ENCODE measurements at places on chromosomes 4 and X.

DNA sequence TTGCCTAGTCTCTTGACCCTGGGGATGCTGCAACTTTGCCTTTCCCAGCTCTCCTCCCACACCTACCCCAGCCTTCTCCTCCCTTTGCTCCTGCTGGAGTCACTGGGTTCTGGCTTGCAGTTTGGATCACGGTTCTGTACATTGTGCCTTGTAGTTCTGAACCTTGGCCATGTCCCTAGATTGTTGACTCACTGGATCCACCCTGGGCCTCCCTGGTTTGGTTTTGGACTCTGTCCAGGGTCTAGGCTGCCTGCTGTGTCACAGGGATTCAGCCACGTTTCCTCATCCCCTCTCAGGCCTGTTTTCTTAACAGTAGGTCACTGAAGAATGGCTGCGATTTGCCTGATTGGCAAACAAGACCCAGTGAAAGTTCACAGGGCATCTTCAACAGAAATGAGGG, 11.5 kb upstream of the GABRE start:
- no peak for DNase-seq

DNA sequence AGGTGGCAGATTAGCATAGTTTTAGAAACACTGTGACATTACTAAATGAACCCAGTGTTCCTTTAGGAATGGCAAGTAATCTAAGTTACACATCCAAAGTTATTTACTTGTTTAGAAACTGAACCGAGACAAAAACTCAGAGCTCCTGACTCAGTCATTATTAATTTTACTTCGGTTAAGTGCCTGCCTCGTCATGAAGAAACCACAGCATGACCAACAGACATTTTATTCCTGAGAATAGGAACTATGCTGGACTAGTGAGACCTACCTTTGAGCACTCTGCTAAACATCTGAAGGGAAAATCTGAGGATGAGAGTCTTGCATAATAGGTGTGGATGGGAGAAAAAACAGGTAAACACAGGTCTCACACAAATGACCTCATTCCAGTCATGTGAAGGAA, 2.5 kb downstream of the BEX1 start:
- DNase-seq = no peak

GRCh38 chr4:16133406-16133805, 49.6 kb upstream of the PROM1 start:
- no peak for DNase-seq

- no peak for DNase-seq
Observed at GRCh38 chrX:135185795-135186443, 14.7 kb upstream of the CT55 start.

DNA sequence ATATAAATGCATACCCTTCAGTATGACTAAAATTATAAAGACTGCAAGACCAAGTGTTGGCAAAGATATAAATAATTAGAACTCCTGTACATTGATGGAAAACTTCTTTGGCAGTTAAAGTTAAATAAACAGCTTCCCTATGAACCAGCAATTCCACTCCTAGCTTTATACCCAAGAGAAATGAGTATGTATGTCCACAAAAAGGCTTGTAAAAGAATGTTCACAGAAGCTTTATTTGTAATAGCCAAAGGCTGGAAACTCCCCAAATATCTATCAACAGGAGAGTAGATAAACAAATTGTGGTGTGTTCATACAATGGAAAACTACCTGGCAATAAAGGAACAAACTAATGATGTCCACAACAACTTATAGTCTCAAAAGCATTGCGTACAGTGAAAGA, 184.8 kb downstream of the AMELX start:
- no peak for DNase-seq

DNA sequence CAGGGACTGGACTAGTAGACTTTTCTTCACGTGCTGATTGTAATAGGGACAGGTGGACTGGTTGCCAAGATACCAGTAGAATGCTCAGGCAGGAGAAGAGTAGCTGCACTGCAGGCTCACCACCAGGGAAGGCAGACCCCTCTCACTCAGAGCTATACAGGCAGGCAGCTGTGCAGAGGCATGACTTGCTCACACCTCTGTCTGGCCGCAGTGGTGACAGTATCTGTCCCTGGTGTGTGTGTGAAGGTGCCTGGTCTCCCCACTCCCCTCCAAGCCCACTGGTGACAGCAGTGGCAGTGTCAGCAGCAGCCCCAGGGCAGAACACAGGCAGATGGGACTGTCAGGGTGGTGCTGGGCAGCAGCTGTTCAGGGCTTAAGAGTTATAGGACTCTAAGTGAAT, 140.7 kb downstream of the RPS6KA6 start:
- no peak for DNase-seq

- DNase-seq = no peak
Observed at GRCh38 chr4:160818571-160818970, 1345.2 kb downstream of the FSTL5 start.

DNA sequence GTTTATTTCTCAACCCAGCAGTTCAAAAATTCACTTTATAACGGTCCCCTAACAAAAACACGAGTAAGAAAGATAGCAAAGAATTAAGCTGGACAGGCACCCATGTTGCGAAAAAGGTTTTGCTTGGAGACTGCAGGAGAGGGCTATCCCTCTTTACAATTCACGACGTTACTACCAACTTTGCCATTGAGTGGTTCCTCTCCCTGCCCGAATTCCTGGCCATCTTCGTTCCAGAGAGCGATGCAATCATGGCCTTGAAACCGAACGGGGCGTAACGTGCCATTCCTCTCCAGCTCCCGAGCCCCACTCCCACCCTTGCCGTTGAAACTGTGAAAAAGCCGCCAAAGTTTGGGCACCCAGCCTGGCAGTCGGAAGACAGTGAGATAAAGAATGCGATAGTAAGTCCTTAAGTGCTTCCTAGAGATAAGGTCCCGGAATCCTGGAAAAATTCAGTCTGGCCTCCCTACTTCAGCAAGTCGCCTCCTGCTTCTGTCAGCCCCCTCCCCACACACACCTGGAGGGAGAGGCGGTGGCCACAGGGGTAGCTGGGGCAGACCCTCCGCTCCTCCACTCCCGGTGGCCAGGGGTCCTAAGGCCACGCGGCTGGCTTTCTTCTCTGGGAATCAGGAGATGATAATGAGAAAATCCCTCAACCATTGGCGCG, 65.2 kb downstream of the FBXO8 start:
- no peak for DNase-seq

DNA sequence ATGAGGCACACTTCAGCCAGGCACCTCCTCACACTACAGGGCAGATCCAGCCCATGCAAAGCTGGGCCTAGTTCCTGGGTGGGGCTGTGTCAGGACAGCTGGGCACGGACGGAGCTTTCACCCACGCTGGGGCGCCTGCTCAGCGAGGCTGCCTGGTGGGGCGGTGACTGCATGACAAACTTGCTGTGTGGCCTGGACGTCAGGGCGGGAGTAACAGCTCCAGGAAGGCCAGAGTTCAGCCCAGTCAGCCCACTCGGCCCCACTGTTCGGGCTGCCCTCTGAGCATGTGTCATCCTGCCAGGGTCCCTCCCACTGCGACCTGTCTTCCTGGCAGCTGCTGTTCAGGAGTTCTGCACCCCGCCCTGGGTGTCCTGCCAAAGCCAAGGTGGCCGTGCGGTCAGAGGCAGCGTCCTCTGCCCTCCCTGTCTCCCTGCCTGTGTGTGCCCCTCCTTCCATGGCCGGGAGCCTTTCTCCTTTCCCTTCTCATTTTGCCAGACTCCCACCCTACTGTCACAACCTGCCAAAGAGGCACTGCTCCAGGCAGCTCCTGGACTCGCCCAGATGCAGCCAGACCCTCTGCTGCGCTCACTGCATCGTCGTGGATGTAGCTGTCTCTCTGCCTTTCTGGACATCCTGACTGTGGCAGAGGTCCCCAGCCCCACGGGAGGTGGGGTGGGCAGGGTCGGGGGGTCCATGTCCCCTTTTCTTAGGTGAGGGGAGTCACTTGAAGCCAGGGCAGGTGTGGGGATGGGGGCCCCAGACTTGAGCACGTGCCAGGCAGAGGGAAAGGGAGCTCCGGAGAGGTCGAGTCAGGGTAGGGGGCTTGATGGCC, 33.0 kb upstream of the KIAA0232 start:
- no peak for DNase-seq

DNA sequence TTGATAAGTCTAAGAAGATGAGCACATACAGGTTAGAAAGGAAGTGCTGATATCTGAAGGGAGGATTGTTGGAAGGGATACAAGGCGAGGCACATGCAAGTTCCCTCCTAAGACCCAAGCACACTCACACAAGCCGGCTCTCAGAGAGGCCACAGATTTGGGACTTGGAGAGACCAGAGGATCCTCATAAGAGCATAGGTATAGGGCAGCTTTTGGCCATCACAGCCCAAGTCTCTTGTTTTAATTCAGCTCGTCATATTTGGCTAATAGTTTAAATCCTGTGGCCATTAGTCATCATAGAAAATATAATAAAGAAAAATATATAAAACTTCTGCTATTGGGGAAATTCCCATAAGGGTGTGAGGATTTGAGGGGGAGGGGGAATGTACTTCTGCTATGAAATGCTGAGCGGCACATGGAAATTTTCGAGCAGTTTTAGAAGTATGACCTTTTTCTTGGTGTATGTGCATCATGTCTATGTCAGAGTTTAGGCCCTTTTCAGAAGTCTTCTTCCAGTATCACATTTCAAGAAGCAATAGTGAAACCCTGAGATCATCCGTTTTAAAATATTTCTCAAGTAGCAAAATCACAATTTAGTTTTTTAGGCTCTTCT, 97.7 kb downstream of the NFKB1 start:
- DNase-seq = no peak

- peak; percentile 0 for DNase-seq
Observed at GRCh38 chr4:163166041-163166579, 580 bp downstream of the NAF1 start.

- no peak for DNase-seq
Observed at GRCh38 chrX:136204571-136204970, 46.6 kb downstream of the MAP7D3 start.

DNA sequence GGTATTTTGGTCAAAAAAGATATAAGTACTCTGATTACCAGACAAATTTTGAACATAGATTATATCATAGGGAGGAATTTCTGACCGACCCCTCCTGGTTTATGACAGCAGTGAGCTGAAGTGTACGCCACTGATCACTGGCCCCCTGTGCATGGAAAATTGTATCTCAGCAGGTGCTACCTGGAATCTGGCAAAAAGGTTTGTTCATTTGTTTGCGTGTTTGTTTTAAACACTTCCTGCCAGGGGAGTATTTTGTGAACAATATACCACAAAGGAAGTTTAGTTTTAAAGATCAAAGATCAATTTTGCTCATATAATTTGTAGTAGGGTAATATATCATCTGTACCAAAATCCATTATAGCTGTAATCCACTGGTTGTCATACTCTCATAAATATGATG, 219.7 kb upstream of the TENM3 start:
- no peak for DNase-seq

DNA sequence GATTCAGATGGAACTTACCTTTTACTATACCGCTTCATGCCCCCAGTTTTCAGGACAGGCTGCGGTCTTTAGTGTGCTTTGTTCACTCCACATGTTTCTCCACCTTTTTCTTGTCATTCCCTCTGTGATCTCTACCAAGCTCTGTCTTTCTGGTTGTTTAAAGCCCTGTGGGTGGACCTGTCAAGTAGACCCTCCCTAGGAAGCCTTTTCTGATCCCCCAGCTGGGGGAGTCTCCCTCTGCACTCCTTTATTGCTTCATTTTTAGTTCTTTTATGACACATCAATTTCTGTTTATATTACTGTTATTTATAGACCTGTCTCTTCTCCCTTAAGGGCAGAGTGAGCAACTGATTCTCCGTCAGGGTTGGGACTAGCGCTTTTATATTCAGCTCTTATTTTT, 150.2 kb downstream of the C4orf33 start:
- no peak for DNase-seq

GRCh38 chrX:24097741-24098260, 43.0 kb downstream of the EIF2S3 start:
- DNase-seq = no peak

- no peak for DNase-seq
Observed at GRCh38 chrX:150752124-150752523, 58.9 kb downstream of the MTMR1 start.

DNA sequence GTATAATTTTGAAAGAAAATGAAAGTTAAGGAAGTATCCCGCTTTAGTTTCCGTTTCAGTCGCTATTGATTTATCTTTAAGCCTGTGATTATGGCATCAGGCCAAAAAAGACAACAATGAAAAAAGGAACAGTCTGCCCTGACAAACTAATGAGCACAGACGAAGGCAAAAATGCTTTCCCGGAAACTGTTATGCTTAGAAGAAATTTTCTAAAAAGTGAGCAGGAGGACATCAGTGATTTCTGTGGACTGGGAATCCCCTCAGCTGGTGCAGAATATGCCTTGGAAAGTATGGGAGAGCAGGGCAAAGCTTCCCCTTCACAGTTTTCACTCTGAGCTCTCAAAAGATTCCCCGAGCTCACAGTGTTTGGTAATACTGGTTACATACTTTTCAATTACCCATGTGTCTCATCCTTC, 5.1 kb upstream of the CXCL10 start:
- no peak for DNase-seq

DNA sequence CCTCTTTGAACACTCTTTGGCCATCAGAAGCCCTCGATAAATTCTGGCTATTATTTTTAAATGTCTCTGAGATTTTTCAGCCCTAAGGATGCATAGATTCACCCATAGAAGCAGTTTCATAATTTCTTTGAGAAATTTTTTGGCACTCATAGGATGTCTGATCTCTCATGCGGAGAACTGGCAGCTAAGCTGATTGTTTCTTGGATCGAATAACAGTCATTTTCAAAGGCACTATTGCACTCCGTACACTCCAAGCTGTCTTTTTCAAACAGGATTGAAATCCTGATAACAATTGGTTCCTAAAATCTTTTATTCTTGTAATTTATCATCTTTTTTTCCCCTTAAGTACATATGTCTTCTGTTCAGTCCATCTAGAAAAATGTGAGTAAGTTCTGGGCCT, 411.9 kb downstream of the SPOCK3 start:
- DNase-seq = no peak

GRCh38 chr4:155707251-155707650, 40.6 kb downstream of the GUCY1A1 start:
- no peak for DNase-seq

DNA sequence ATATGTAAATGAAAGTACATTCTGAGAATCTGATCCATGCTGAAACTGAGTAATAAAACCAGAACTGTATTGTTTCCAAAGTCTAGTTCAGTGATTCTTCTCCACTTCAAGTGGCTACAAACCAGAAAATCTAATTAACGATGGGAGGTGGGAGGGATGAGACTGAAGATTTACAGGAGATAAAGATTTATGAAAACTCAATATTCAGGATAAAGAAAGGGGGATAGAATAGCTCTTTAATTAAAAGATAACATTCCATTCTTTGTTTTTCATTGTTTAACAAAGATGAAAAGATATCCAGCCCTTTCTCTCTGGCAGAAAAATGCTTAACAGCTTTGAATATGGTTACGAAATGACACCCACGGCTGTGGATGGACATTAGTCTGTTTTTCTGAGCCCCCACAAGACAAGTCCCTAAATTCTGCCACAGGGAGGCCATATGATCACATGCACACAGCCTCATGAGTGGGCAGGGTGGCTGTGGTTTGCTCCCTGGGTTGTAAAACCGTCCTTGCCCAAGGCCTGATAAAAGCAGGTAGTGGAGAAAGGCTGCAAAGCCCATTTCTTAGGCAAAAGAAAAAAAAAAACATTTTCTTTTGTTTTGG, 36.4 kb downstream of the TMEM150C start:
- DNase-seq = no peak

- DNase-seq = no peak
Observed at GRCh38 chr4:145935253-145936141, 3.1 kb downstream of the ZNF827 start.

- no peak for DNase-seq
Observed at GRCh38 chr4:75229806-75230570, 284.2 kb downstream of the RCHY1 start.

- no peak for DNase-seq
Observed at GRCh38 chrX:1524874-1525582, 12.0 kb downstream of the P2RY8 start.

GRCh38 chr4:176309772-176310171, 10.0 kb upstream of the SPCS3 start:
- no peak for DNase-seq

- no peak for DNase-seq
Observed at GRCh38 chr4:110287130-110287529, 88.7 kb upstream of the ELOVL6 start.
